ENCODE measurements at places on chromosomes 11 and 22. TPM values are rescaled to one million over a fixed set of nuclear protein-coding genes. Genes with fewer than 3 reads are reported as not detected.

DNA sequence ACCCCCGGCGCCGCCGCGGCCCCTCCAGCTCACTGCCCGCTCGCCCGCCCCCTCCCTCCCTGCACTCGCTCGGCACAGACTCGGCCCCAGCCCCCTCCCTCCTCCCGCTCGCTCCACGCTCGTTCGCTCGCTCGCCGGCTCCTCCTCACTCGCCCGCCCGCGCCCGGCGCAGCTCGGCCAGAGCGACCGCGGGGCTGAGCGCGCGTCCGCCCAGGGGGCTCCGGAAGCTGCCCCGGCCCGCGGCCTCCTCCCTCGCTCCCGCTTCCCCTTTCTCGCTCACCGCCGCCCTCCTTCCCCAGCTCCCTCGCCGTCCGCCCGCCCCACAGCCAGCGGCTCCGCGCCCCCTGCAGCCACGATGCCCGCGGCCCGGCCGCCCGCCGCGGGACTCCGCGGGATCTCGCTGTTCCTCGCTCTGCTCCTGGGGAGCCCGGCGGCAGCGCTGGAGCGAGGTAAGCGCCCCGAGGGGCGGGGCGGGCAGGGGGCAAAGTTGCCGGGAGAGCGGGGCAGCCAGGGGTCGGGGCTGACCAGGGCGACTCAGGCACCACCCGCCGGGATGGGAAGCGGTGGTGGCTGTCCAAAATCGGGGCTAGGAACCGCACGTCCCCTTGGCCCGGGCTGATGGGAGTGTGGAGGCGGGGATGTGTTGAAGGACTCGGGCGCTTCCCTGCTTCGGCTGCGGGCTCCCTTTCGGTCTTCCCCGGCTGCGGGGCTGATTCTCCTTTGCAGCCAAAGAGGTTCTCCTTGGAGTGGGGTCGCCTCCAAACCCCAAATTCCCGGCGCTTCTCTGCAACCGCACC is at the start of gene SEZ6L:
TSS of gene SEZ6L (plus strand) at position 148 of the 797 bp plus-strand sequence. CDS start at position 356, 208 bp downstream.
- no peak within 1 kb of the TSS for H3K27ac ChIP-seq
- H3K4me1 ChIP-seq = peaks cover 3% of the 10 kb centered on the region
- H3K27me3 ChIP-seq = peaks cover 8% of the 10 kb centered on the region
- H3K36me3 ChIP-seq = no peaks in the 10 kb centered on the region

- H3K4me3 ChIP-seq = no peak overlapping the region
- peaks cover 67% of the 10 kb centered on the region for H3K4me1 ChIP-seq
- H3K27ac ChIP-seq = peak overlapping the region; percentile 93
- no peak for DNase-seq
Observed at GRCh38 chr11:65485920-65486219, 13.0 kb upstream of the MALAT1 start.

DNA sequence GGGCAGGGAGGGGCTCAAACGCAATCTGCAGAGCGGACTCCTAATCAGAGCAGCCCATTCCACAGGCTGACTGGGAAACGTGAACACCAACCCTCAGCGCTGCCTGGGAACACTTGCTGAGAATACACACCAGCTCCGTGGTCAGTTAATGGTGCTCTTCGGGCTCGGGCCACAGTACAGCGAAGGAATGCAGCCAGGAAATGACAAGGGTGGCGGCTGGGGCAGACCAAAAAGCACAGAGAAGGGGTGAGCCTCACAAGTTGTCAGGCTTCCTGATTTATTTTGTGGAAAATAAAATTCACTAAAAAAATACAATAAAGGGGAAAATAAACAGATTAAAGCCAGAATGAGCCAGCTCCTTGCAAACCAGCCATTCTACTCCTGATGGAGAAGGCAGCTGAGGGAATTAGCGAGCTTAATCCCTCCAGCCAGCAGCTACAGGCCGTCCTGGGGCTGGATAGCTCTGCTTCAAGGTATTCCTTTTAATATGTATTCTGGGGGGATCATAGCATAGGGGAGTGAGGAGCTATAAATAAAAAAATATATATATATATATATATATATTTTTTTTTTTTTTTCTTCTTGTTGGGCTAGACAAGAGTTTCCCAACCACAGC is 165.5 kb upstream of the NTM start:
- no peak overlapping the region for H3K4me3 ChIP-seq
- H3K36me3 ChIP-seq = no peaks in the 10 kb centered on the region
- no peaks in the 10 kb centered on the region for H3K27me3 ChIP-seq
- H3K27ac ChIP-seq = no peak overlapping the region
- no peaks in the 10 kb centered on the region for H3K4me1 ChIP-seq
- no peak for DNase-seq

DNA sequence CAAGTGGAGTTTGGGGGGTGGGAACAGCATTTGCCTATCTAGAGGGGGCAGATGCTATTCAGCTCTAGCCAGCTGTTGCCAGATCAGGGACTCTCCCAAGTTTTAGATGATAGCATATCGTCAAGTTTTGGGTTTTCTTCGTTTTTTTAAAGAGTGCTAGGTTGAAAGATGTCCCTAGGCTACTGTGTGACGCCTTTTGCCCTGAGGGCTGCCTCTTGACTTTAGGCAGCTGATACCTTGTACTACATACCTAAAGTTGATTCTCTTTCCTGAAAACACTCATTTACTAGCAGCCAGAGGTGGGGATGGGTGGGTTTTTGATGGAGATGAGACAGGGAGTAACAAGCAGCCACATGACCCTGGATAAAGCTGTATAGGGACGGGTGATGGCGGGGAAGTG is 87.1 kb downstream of the ABTB2 start:
- H3K27me3 ChIP-seq = no peaks in the 10 kb centered on the region
- no peak overlapping the region for H3K27ac ChIP-seq
- H3K36me3 ChIP-seq = no peaks in the 10 kb centered on the region
- H3K4me1 ChIP-seq = peaks cover 19% of the 10 kb centered on the region
- no peak for DNase-seq

GRCh38 chr22:42912059-42912458 is 55.0 kb upstream of the ARFGAP3 start:
- H3K4me3 ChIP-seq = no peak overlapping the region
- no peaks in the 10 kb centered on the region for H3K27me3 ChIP-seq
- H3K4me1 ChIP-seq = peaks cover 43% of the 10 kb centered on the region
- H3K36me3 ChIP-seq = peaks cover 14% of the 10 kb centered on the region
- no peak overlapping the region for H3K27ac ChIP-seq

- no peaks in the 10 kb centered on the region for H3K4me1 ChIP-seq
- DNase-seq = no peak
- no peak overlapping the region for H3K27ac ChIP-seq
- H3K36me3 ChIP-seq = no peaks in the 10 kb centered on the region
Observed at GRCh38 chr11:3195251-3196160, 23.1 kb downstream of the MRGPRG start.

DNA sequence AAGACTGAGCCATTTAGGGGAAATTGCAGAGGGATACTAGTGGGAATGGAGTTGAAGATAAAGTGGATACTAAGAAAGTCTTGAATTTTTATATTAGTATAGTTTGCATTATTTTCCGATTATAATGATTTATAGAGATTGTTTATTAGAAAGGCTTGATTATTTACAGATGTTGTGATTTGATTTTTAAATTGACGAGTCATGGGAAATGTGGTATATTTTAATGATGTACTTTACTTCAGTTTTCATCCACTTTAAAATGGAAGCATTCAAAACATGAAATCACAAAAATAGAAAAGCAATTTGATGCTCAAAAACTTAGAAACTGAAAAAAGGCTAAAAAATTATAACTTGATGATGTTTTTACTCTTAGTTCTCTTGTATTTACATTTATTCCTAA is 21.2 kb downstream of the USP47 start:
- no peaks in the 10 kb centered on the region for H3K36me3 ChIP-seq
- H3K27ac ChIP-seq = no peak overlapping the region
- H3K4me1 ChIP-seq = peaks cover 34% of the 10 kb centered on the region
- no peak overlapping the region for H3K4me3 ChIP-seq
- H3K27me3 ChIP-seq = no peaks in the 10 kb centered on the region

DNA sequence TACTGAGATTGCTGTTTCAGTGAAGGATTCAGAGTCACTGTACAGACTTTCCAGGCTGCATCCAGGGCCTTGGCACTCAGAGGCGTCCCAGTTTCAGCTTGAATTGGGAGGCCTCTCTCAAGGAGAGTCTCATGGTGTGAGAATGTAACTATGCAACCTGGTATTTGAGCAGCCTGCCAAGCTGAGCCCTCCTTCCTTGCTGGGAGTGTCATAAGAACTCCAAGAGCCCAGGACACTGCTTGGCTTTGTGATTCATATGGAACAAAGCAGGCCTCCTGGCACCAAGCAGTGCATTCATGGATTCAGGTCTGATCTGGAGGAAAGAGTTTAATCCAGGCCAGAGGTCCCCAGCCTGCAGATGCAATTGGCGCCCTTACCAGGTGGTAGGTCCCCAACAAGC is 171.7 kb downstream of the DBX1 start:
- DNase-seq = peak; percentile 31
- H3K4me3 ChIP-seq = no peak overlapping the region
- H3K36me3 ChIP-seq = peaks cover 35% of the 10 kb centered on the region

DNA sequence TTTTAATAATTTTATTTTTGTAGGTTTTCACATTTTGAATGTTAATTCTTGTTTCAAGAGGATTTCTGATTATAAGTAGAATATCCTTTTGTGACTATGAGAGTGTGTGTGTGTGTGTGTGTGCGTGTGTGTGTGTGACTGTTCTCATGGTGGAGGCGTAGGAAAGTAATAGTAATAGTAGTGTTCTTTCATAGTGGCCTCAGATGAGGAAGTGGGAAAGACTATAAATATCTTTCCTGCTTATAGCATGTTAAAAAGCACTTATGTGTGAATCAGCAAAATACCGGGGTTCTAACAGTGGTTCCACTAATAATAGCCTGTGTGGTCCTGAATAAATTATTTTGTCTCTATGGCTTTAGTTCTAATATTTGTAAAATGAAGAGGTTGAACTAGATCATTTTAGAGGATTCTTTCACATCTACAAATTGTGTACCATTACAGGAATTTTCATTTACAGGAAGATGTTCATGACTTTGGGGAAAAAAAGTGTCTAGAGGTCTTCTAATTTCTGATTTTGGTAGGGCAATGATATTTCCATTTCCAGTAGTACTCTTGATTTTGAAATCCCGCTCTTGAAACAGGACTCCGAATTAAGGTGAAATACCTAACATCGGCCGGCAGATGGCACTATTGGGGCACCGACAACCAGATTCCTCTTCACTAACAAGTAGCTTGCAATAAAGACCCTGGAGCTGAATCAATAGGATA is 29.9 kb upstream of the OR10G7 start:
- H3K4me1 ChIP-seq = peaks cover 13% of the 10 kb centered on the region
- H3K27ac ChIP-seq = no peak overlapping the region
- no peak for DNase-seq
- H3K36me3 ChIP-seq = no peaks in the 10 kb centered on the region
- H3K4me3 ChIP-seq = peak overlapping the region; percentile 37
- H3K27me3 ChIP-seq = peaks cover 3% of the 10 kb centered on the region

Gene CCDC15
- total RNA-seq = 1.2 TPM

Gene PARVB
- total RNA-seq = 17.2 TPM

Gene HEPN1
- total RNA-seq = not detected

Gene IFITM10
- total RNA-seq = 27.2 TPM

Data from thoracic aorta (tissue), 2 donors.